ENCODE measurements at places on chromosomes 3 and 15.

DNA sequence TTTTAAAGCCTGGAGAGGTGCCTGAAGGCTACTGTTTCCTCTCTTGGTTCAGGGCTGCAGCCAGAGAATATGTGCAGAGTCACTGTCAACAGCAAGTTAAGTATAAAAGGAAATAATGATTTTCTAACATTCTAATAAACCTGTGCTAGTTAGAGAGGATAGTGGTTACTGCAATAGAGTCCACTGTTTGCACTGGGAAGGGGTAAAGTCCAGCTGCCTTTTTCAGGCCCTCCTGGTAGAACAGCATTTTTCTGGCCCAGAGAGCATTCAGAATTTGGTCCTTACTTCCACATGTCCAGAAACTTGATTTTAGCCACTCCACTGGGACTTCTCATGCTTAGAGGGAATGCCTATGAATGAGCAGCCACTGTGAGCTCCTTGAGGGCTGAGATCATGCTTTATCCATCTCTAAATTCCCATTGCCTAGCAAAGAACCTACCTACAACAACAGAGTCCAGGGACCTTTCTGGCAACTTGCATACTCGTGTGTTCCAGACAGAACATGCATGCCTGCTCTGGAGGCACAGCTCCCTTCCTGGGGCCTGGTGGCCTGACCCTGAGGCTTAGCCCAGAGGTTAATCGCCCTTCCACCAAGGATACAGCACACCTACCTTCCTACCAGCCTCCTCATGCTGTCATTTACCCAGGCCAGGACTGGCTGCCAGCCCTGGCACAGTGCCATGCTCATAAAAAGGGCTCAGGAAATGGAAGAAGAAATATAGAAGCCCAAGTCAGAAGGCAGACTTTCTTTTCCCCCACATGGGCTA lies 50.3 kb upstream of the ATP13A3 start:
- no peak for DNase-seq

DNA sequence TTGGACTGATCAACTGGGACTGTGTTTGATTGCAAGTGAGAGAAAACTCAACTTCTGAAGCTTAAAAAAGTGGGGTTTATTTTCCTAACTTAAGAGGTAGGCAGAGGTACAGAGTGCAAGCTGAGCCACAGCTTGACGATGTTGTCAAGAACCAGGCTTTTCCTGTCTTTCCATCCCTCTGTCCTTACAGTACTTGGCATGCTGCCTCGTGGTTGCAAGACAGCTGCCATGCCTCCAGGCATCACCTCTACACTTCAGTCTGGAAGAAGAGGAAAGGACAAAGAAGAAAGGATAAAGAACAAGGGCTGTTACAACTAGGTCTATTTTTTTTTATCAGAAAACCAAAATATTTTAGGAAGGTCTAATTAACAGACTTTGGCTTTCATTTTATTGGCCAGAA lies 51.8 kb upstream of the GALNT15 start:
- DNase-seq: no peak

DNA sequence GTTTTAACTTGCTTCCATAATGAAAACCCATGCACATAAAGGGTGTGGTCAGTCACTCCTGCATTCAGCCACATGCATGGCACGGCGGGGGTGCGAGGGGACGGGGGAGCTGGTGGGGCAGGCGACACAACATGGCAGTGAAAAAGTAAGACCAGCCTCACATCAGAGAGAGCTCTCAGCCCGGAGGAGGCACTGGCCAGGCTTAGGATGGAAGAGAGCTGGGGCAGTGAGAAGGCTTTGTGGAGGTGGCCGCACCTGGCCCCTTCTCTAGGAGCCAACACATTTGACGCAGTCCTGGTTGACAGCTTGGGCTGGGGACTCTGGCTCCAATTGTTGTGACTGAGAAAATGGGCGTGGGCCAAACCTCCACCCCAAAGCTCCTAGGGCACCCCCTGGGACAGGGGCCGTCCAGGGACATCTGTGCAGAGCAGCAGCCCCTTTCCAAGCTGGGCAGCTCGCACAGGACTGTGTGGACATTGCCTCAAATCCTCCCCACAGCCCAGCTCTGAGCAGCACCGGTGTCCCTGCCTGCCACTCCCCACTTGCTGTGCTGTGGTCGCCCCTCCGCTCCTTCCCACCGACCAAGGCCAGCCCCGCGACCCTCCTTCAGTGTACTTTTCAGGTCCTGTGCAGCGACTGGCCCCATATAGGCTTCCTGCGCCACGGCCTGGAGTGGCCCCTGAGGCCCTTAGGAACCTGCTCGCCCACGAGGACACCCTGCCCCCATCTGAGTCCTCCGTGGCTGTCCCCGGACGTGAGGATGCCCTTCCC lies 126.0 kb upstream of the IQSEC1 start:
- no peak for DNase-seq

DNA sequence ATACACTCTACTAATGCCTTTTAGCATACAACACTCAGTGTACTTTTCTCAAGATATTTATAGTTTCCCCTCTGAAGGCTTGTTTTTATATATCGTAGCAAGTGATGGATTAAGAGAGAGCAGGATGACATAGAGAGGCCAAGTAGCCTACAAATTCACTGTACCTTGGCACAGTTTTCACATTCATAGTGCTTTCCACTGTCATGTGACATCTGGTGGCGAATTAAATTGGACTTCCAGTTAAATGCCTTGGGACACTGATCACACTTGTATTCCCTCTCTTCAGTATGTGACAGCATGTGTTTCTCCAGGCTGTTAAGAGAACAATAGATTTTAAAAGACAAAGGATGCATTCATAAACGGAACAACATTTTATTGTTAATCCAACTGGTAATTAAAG lies 541.1 kb downstream of the MECOM start:
- DNase-seq: no peak

- no peak for DNase-seq
Measured at GRCh38 chr3:105512061-105512460, 145.4 kb downstream of the ALCAM start.

DNA sequence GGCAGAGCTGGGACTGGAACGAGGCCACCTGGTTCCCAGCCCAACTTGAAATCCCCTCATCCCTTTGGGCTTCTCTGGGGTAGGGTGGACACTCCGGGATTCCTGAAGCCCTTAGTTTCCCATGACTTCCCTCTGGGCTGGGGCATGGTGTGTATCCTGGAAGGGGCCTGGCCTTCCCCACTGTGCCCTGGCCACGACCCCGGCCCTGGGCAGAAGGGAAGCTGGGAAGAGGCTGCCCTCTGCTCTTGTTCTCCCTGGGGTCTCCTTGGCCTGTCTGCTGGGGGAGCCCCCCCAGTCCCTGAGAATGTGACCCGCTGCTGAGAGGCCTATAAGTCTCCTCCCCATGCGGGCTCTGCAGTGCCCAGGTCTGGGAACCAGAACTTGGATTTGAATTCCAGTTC lies 104.9 kb downstream of the LINGO1 start:
- no peak for DNase-seq

- DNase-seq: no peak
Measured at GRCh38 chr3:37956723-37957538, 33.7 kb upstream of the VILL start.

DNA sequence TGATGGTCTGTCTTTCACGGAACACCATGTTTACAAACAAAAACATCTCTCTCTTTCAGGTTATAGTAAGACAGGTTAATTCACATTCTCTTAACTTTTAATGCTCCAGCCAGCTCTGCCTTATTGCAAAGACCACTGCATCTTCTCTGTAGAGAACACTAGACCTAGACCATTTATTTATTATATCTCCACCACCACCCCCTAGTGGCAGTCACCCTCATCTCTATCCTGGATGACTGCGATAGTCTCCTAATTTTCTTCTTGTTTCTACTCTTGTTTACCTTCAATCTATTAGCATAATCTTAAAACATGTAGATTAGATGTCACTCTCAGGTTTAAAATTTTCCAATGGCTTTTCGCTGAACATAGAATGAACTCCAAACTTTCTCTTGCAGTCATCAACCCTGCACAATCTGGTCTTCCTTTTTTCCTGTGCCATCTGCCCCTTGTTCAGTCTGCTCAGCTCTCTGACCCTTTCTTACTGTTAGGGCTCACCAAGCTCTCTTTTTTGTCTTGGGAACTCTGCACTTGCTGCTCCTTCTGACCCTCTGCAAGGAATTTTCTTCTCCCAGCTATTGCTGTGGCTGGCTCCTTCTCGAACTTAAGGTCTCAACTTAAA lies 155.6 kb downstream of the SQOR start:
- DNase-seq: no peak

DNA sequence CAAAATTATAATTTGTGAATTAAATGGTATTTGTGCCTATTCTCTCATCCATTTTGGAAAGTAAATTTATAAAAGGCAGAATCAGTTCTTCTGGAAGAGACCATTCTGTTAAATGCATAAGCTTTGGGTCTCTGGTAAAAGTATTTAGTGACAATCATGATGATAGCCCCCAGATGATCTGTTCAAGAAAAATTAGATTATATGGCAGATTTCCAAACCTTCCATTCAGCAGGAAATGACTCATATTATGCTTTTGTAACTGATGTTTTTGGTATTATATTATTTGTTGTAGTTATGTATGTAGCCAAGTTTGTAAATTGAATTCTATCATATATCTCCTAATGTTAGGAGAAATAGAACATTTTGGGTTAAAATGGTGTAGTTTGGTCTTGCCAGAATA lies 340.8 kb upstream of the DPH6 start:
- no peak for DNase-seq

DNA sequence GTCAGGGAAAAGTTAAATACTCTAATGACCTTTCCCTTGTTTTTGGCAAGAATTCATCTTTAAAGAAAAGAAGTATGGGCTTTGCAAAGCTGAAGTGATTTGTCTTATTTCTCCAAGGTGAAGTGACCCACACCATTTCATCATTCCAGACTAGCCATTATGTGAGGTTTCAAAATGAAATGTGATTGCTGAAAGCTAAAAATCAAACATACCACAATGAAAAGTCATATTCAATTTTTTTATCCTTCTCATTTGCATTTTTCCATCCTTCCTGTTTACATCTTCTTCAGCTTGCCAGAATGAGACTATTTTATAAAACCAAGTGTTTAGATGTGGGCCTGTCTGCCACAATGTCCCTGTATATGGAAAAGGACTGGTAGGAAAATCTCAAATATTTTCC lies 142.3 kb upstream of the STRIT1 start:
- no peak for DNase-seq

Data from skeletal muscle cell (primary cell).